ENCODE measurements at places on chromosomes 6 and 20. TPM values are rescaled to one million over a fixed set of nuclear protein-coding genes. Genes with fewer than 3 reads are reported as not detected.

DNA sequence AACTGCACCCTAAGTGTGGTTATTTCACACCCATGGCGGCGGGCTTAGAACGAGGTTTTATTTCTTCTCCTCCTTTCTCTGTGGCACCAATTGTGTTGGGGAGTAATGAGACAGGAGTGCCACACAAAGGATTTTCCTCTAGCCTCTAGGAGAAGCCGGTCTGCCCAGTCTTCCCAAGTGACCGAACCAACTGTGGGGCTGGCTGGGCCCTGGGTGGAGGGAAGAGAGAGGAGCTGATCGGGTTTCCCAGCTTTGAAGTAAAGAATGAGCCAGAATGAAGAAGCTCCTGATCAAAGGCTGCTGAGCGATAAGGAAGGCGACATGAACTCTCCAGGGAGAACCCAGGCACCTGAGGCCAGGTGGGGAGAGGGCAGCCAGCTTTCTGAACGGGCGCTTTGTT is 616.0 kb upstream of the BTBD3 start:
- no peak for DNase-seq

DNA sequence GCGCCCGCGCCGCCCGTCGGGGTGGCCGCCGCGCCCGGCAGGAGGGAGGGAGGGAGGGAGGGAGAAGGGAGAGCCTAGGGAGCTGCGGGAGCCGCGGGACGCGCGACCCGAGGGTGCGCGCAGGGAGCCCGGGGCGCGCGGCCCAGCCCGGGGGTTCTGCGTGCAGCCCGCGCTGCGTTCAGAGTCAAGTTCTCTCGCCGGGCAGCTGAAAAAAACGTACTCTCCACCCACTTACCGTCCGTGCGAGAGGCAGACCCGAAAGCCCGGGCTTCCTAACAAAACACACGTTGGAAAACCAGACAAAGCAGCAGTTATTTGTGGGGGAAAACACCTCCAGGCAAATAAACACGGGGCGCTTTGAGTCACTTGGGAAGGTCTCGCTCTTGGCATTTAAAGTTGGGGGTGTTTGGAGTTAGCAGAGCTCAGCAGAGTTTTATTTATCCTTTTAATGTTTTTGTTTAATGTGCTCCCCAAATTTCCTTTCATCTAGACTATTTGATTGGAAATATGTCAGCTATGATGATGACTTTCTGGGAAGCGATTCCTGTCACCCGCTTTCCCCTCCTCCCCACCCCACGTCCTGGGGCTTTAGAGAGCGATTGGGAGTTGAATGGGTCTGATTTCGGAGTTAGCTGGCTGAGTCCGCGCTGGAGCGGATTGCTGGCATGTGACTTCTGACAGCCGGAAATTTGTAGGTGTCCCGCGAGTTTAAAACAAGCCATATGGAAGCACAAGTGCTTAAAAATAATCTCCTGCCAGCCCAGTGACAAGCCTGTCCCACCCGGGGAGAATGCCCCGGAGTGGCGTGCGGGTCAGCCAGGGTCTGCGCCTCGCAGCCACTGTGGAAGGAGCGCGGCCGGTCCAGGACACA is 1.1 kb downstream of the ESR1 start:
- no peak for DNase-seq

Gene CD2AP
- total RNA-seq: 10.6 TPM

DNA sequence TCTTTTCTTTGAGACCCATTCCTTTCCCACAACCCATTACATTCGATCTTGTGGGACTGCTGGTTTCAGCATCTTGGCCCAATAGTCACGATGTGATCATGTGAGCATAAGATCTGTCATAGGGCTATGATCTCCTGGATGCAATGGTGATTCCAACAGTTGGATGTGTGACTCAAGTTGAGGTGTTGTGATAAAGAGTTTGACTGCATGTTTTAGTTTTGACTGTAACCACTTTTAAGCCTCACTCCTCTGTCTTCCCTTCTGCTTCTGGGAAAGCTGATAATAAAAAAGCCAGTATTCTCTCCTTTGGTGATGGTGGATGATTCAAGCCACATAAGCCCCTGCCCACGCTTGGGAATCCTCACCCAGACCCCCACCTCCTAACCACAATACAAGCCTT is 117.0 kb upstream of the ASCC3 start:
- peak; percentile 15 for DNase-seq

- no peak for DNase-seq
Observed at GRCh38 chr6:31578184-31579118, 3.1 kb downstream of the TNF start.

DNA sequence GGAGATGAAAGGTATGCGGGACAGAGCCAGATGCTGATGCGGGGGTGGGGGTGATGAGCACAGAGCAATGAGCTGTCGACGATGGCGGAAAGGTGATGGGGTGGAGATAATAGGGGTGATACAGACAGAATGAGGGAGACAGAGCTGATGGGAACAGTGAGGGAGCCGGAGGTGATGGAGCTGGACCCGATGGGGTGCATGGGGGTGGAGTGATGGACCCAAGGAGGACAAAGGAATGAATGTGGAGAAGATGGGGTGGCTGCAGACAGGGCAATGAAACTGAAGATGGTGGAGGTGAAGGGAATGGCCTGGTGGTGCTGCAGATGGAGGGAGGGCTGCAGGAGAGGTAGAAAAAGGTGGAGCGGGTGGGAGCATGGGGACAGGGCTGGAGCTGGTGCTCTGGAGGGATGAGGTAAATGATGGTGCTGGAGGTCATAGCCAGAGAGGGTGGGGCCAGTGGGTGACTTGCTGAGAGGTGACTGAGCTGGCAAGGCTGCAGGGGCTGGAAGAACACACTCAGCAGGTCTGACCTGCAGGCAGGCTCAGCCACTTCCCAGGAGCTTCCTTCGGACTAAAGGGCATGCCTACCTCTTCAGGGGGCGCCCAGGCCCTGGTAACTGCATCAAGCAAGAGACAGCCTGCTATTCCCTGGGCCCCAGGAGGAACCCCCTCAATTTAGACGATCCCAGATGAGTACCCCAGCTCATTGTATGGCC is 6.0 kb upstream of the FOXS1 start:
- no peak for DNase-seq

- DNase-seq: no peak
Observed at GRCh38 chr6:3987053-3987452, 91.9 kb downstream of the FAM217A start.

GRCh38 chr6:7433121-7433617 is 43.6 kb downstream of the RIOK1 start:
- DNase-seq: no peak

DNA sequence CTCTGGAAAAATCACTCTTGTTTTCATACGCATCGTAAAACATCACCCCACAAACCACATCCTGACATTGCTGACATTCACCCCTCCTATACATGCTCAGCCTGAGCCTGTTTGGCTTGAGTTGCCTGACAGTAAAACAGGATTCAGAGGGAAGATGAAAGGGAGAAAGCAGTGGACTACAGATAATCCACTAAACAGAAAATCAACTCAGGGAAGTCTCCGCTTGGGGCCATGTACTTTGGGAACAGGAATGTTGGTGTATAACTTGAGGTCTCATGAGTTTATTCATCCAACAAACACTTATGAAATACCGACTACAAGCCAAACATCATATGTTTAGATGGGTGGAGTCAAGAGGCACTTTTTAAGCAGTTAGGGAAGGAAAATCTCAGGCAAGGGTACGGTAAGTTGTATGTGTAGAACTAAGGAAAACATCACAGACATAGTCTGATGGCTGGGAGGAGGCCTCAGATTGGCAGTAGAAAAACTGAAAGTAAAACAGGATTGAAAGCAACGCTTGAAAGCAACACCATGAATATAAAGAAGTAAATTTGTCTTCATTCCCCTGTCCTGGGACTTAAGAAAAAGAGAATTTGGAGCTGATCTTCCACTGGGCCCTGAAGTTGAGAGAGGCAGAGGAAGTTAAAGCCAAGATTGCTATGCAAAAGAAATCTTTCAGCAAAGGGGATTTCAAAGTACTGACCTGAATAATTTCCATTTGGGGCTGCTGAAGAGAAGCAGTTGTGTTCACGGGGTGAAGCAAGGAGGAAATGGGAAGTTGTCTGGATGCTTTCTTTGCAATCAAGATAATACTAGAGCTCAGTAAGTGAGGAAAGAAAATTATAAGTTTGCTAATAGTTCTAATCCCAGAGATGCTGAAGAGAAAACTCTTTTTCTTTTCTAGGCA is 28.8 kb downstream of the PDE7B start:
- DNase-seq: peak; percentile 43

Gene ZBP1
- 0.47 TPM for total RNA-seq

Gene JPH2
- total RNA-seq: 263 TPM
